ENCODE measurements at places on chromosomes 2 and 18.

DNA sequence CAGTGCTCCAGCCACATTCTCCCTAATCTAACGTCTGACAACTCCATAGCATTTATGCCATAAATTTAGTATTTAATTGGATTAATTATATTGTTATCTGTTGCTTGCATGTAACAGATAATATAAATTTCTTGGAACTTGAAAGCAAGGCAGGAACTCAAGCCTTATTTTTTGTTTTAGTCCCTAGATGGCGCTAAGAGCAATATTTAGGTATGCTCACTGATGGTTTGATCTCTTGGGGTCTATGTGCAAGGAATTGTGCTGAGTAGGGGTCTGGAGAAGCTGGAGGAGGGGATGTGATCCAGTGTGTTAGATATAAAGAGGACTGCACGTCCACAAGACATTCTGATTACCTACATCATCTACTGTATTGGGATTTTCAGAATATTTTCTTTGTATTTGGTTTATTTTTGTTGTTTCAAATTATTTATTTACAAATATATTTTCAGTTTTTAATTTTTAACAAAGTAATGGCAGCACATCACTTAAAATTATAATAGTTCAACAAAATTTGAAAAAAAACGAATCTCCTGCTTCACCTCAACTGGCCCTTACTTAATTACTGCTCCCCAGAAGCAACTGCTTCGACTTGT, 32.8 kb downstream of the KATNAL2 start:
- DNase-seq, result peak; percentile 55

DNA sequence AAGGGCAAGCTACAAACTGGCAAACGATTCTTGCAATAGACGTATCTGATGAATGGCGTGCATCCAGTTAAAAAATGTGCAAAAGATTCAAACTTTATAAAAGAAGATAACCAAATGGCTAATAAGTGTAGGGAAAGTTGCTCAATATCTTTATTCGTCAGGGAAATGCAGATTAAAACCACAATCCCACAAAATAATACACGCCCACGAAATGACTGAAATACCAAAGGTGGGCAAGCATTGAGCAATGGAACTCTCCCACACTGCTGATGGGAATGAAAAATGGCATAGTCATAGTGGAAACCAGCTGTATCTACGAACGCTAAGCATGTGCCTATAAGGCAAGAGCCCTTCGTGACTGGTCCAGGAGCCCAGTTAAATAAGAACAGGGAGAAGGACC, 168.6 kb upstream of the SIX2 start:
- DNase-seq, result no peak

DNA sequence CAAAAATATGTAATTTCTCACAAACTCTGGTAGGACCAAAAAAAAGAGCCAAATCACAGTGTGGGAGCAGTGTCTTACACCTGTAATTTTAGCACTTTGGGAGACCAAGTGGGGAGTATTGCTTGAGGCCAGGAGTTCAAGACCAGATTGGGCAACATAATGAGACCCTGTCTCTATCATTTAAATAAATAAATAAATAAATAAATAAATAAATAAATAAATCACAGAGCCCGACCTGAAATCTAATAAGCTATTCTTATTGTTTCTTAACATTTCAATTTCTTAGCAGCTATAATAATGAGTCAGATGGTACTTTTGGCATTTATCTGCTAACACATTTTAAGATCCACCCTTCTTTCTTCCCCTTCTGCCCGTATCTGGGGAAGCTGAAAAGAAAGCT, 1229.6 kb downstream of the SUCLG1 start:
- no peak for DNase-seq

- no peak for DNase-seq
Measured at GRCh38 chr2:85724731-85725181, 29.0 kb upstream of the ATOH8 start.

- DNase-seq, result no peak
Measured at GRCh38 chr2:234950730-234951663, 820 bp upstream of the SH3BP4 start.

- DNase-seq, result no peak
Measured at GRCh38 chr2:238881353-238882081, 33.6 kb downstream of the TWIST2 start.

GRCh38 chr18:48536516-48536915, 2.3 kb upstream of the CTIF start:
- DNase-seq, result no peak

- no peak for DNase-seq
Measured at GRCh38 chr18:54801374-54801773, 26.9 kb upstream of the RAB27B start.

- no peak for DNase-seq
Measured at GRCh38 chr2:17800219-17800618, 16.0 kb upstream of the MSGN1 start.

DNA sequence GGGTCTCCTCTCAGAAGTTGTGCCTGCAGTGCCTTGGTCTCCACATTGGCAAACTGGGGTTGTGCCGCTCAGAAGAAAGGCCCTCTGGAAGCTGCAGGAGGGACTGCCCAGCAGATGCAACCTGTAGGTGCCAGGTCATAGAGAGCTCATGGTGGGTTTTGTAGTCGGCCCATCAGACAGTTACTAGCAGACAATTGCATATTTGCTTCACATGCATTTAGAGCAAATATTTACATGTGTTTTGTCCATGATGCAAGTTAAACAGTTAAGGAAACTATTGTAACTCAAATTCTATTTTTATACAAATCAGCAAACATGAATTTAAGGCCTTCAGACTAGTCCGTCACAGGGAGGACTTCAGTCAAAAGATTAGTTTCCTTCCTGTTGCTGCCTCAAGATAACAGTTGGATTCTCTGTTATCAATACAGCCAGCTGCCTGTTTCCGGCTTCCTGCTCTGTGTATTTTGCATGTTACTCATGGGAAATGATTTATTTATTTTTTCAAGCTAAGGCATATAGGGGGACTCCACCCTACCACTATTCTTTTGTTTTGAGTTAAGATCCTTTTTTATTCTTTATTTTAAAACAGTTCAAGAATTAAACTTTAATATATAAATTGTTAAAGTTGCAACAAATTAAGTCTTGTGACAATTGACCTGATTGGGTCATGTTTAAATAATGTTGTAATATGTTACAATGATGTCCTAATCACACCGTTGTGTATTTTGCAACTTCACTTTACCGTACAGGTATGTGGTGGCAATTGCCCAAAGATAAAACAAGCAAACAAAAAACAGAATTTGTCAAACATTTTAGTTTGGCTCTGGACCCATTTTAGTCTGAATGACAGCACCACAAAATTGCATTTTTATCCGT, 133.5 kb downstream of the SPTBN1 start:
- DNase-seq, result peak; percentile 32

DNA sequence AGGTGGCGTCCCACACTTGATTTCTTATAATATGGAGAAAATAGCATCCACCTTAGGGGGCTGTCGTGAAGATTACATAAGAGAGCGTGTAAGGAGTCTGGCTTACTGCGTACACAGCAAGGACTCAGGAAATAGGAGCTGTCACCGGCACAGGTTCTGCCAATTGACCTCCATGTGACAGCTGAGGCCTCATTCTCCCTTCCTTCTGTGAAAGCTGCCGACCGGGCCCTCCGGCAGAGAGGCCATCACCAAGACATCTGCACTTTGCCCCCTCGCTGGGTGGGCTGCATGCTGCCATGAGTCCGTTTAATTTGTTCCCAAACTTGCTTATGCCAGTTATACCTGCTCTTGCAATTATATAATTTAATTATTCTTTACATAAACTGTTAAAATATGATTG, 27.7 kb downstream of the HS1BP3 start:
- DNase-seq, result no peak

GRCh38 chr2:21910832-21911507, 787.2 kb downstream of the TDRD15 start:
- peak; percentile 2 for DNase-seq

DNA sequence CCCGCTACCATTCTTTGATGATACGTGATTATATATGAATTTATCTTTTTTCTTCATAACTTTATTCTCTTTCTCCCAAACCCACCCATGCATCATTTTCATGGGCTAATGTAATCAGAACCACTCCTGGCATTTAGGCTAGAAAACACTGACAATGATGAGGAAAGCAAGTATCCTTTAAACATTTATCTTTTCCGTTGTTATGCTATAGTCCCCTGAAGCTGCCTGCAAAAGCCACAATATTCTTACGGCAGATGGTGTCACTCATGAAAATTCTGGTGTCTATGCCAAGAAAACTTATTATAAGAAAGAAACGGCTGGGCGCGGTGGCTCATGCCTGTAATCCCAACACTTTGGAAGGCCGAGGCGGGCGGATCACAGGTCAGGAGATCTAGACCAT, 221.8 kb upstream of the CTAGE1 start:
- no peak for DNase-seq

DNA sequence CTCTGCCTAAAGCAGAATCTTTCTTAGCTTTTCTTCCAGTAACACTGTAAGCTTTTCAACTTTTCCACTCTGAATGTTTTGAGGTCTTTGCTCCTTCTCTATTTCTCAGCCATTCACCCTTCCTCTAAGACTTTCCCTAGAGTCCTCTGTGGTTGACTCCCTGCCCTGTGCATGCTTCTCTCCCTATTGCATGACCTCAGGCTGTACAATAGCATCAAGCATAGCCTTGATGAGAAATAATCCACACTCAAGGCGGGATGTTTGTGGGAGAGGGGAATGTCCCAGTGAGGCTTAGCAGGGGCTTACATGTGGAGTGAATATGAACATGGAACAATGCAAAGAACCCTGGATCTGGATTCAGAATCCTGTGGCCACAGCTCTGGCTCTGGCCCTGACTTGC, 48.4 kb upstream of the IGFBP5 start:
- no peak for DNase-seq

- DNase-seq, result no peak
Measured at GRCh38 chr2:182550234-182550633, 123.4 kb upstream of the PDE1A start.

DNA sequence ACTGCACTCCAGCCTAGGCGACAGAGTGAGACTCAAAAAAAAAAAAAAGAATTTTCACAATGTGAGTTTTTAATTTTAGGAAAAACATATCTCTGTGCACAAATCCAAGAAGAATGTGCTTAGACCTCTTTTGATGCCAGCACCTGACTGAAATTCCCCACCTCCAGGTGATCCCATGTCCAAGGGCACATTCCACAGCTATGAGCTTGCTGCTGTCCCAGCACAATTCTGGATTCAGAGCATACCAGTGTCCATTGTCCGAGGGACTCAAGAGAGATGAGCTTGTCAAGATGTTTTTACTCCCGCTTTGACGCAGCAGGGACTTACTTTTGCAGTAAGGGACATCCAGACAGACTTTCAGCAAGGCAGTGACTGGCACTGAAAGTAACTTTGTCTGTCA, 489.1 kb upstream of the ACVR2A start:
- DNase-seq, result no peak

GRCh38 chr2:45169339-45170190, 160.3 kb upstream of the SIX2 start:
- peak; percentile 59 for DNase-seq

GRCh38 chr2:137221797-137222492, 456.6 kb downstream of the THSD7B start:
- DNase-seq, result no peak

GRCh38 chr2:72413716-72414115, 266.1 kb upstream of the CYP26B1 start:
- no peak for DNase-seq

Measured in GM20000 (cell line).